ENCODE measurements at places on chromosomes 1 and 21.

DNA sequence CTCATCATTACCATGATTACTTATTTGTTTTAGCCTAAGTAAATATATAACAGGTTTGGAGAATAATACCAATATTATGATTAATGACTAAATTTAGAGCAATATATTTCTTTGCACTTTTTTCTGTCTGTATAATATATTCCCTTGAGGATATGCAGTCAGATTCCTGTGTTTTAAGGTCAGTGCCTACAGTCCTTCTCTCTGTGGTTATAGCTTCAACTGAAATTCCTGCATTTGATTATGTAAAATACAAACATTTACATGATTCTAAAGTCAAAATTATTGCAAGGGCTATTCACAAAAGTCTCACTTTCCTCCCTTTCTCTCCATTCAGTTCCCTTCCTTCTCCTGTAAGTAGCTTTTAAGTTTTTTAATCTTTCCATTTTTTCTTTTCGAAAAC, 142.9 kb upstream of the COL6A1 start:
- no peak for DNase-seq

GRCh38 chr1:236065509-236066005, 667 bp upstream of the NID1 start:
- no peak for DNase-seq

- no peak for DNase-seq
Observed at GRCh38 chr1:47769983-47770382, 227.2 kb downstream of the TRABD2B start.

GRCh38 chr1:53257454-53258081, 19.2 kb upstream of the MAGOH start:
- DNase-seq, result no peak

DNA sequence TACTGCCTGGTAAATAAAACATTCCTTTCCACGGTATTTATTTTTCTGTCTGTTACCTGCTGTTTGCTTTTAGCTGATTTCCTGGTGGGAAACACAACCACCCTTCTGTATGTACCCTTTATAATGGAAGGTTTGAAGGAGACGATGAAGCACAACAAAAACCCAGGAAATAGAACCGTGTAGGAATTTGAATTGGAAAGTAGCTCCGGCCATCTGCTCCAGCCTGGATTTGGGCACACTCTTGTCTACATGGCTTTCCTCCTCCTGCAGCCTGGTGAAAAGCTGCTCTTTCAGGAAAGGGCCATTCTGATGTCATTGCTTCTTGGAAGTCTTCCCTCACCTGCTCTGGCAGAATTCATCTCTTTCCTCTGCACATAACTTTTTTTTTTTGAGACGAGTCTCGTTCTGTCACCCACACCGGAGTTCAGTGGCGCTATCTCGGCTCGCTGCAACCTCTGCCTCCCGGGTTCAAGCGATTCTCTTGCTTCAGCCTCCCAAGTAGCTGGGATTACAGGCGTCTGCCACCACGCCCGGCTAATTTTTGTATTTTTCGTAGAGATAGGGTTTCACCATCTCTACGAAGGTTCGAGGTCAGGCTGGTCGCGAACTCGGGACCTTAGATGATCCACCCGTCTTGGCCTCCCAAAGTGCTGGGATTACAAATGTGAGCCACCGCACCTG, 2.7 kb downstream of the AK4 start:
- no peak for DNase-seq

GRCh38 chr21:29557200-29557599, 258.5 kb downstream of the BACH1 start:
- DNase-seq, result no peak

DNA sequence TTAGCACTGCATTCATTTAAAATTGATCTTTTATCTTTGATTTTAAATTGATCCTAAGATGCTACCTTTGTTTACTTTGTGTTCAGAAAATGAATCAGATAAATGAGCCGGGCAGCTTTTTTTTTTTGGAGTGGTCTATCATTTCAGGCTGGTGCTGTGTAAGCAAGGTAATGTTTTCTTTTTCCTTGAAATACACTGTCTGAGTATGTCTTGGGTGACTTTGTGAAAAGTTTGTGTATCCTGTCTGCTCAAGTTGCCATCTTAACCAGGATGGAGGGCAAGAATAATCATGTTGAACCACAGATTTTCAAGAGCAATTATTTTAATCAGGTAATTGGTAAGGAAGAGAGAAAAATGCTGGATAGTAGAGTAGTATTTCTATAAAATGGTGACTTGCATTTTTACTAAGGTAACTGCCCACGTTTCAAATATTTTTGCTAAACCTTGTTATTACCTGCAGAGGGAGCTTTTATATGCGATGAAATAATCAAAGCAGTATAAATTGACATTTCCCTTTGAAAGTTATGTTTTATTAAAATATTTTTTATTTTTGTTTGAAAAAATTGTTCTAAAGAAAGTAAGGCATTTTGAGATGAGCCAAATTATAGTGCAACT, 11.1 kb downstream of the ADGRL2 start:
- DNase-seq, result no peak

All from stimulated activated CD4-positive, alpha-beta T cell treated with anti-CD3 and anti-CD28 coated beads, TNF-alpha, amount 100 ng/mL, for 1 hour (primary cell).